Dermis blood vessel endothelial cell (primary cell): ENCODE measurements at places on chromosomes 6 and 20.

DNA sequence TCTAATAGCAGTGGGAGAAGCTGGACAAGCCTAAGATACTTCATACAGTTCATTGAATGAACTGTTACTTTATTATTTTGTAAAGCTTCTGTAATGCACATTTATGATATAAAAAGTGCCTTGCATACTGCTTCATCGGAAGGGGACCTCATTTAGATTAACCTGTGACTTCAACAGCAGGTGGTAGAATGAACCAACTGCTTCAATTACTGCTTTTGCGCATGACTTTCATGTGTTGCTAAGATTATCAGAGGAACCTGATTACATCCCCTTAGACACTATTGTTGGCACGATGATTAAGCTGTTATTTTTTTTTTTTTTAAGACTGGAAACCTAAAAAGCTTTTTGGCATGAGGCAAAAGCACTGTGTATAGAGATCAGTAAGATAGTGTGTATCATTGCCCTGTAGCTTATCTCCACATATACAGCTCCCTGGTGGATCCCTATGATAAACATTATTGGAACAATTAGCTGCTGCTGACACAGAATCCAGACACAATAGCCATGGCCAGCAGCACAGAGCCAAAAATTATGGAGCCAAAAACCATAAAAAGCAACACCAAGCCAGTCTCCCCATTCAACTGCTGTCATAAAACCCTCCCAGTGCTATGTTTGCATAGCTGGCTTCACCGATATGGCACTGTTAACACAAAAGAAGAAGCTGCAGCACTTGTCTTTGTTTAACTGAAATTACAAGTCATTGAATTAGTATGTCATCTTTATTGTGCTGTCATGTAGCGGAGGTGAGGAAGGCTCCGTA, 731.6 kb upstream of the MMS22L start:
- no peak for DNase-seq

- DNase-seq = no peak
Observed at GRCh38 chr6:132614554-132614953, 9.5 kb downstream of the TAAR2 start.

DNA sequence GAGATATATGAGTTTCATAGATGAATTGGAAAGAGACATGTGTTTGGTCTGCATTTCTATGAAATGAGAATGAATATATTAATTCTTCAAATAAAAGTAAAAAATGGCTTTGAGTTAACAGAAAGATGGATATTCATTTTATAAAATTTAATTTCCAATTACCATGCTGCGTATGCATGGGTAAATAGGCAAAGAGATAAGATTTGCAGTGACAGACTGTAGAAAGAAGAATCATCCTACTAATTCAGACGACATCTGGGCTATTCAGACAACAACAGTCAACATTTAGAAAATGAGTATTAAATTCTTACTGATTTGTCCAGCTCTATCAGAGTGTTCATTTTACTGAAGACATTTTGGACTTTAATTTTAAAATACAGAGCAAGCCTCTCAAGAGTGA, 602.2 kb upstream of the NRSN1 start:
- no peak for DNase-seq

DNA sequence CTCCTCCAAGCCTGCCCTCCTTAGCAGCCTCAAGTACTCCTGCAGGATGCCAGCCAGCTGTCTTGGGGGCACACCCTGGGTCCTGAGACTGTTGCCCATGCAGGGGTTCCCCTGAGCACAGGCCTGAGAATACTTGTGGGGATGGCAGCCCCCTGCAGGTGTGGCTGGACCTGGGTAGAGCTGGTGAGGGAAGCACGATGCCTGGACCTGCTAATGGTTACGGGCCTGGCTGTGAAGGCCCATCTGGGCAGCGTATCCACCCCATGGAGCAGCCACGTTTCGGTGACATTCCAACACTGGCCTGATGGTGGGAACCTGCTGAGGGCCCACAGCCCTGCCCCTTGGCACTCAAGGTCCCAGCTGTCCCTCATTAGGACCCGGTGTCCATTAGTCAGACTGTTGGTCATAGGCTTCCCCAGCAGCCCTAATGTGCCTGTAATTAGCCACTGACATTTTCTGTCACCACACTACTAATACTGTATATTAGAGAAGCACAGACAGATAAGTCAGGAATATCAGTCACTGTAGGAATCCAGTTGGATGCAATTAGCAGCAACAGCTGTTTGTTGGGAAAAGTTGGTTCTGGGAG, 20.3 kb downstream of the CCDC167 start:
- no peak for DNase-seq

DNA sequence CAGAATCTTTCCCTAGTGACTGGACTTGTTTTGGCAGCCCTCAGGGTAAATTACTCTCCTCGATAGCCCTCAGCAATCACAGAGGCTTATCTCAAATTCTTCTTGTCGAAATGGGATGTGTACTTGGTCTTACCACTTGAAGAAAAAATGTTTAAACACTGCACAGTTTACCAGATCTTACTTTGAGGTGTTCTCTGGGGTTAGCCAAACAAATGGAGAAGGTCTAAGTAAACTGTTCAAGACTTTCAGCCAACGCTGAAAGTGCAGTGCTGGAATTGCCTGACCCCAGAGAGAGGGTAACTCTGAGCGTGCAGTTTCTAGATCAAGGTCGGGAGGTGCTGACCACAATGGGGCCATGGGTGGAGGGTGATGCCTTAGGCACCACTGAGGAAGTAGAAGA, 39.2 kb downstream of the MYLIP start:
- DNase-seq = no peak

- DNase-seq = no peak
Observed at GRCh38 chr6:52135217-52135616, 47.8 kb upstream of the PKHD1 start.

DNA sequence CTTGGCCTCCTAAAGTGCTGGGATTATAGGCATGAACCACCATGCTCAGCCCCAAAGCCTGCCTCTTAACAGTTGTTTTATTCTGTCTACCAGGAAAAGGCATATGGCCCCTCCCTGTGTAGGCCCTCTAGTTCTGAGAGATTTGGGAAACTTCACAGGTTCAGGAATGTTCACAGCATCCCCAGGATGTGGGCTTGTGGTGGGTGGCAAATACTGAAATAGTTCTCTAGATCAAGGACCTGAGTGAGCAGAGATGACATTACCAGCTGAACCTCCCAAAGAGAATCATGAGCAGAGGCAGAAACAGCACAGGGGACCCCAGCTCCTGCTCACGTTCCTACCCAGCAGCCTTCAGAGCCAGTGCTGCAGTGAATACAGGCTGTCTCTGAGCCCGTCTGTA, 99.6 kb downstream of the SSR1 start:
- DNase-seq = no peak

DNA sequence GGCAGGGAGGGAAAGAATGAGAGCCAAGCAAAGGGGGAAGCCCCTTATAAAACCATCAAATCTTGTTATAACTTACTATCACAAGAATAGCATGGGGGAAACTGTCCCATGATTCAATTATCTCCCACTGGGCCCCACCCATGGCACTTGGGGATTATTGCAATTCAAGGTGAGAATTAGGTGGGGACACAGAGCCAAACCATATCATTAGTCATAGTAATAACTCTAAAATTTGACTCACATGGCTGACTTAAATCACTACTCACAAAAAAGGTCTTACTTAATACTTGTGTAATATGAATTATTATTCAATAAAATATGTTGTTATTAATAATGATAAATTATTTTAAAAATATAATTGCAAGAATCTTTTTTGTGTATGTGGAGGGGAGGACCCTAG, 178.1 kb upstream of the TCF21 start:
- DNase-seq = no peak

- no peak for DNase-seq
Observed at GRCh38 chr20:3221398-3222226, 12.3 kb downstream of the ITPA start.

DNA sequence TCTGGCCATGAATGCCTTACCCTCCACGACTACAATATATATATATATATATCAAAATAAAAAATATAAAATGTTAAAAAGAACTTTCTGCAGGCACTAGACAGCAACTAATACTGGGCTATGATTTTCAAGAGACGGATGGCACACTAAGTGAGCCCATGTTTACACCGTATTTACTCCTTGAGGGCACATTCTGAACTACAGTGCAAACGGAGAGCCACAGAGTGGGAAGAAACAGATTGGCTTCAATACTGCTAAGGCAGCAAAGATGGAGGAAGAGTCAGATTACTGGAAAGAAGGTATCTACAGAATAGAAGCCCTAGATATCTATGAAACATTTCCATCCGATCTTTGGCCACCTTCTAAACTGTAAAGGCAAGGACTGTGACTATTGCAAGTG, 330.3 kb downstream of the HTR1B start:
- no peak for DNase-seq

DNA sequence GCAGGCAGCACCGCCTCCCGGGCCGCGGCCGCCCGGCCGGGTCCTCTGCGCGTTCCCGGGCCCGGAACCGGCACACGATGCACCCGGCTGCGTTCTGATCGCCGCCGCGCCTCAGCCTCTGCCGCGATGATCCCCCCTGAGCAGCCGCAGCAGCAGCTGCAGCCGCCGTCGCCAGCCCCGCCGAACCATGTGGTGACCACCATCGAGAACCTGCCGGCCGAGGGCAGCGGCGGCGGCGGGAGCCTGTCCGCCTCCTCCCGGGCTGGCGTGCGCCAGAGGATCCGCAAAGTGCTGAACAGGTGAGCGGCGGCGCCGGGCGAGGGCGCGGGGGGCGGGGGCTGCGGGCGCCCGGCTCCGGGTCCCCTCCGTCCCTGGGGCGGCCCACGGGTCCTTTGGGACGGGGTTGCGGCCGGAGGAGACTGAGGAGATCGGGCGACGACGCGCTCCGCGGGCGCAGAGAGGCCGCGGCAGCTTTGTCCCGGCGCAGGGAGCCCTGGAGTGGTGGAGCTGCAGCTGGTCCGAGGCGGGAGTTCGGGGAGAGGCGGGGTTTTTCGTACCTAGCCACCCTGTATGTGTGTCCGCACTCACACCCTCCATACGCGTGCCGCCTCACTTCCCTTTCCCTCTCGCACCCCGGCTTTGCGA, 659 bp downstream of the SLC35F1 start:
- DNase-seq = peak; percentile 9

DNA sequence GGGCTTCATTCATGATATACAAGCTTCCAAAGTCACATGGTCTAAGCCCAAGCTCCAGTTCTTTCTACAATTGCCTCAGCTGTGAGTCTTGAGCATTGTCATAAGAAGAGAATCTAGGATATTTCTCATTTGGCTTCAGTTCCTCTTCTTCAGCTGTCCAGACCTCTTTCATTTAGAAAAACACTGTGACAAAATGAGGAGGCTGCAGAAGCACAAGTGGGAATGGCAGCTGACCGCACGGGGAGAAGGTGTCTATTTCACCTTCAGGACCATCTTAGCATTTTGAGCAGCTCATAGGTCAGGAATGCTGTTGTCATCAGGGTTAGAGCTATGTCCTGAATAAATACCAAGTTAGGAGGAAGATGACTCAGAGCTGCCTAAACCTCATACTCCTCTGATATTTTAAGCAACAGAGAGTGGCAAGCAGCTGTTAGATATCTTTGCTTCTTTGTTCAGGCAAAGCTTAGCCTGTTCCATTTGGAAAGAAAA, 390.1 kb upstream of the CITED2 start:
- peak; percentile 96 for DNase-seq

DNA sequence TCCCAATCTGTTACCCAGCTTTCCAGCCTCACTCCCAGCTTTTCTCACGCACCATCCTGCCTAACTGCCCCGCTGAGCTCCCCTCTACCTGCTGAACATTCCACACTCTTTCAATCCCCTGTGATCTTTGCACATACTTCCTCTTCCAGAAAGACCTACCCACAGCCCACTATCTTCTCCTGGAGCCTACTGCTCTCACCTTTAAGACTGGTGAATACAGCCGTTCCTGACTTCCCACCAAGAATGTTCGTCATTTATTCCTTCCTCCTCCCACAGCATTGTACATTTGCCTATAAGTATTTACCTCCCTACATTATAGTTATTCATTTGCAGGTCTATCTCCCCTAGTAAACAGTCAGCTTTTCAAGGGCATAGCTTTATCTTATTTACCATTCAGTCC, 61.9 kb upstream of the MBOAT1 start:
- DNase-seq = no peak

- no peak for DNase-seq
Observed at GRCh38 chr6:41181566-41181965, 18.6 kb upstream of the TREM2 start.

DNA sequence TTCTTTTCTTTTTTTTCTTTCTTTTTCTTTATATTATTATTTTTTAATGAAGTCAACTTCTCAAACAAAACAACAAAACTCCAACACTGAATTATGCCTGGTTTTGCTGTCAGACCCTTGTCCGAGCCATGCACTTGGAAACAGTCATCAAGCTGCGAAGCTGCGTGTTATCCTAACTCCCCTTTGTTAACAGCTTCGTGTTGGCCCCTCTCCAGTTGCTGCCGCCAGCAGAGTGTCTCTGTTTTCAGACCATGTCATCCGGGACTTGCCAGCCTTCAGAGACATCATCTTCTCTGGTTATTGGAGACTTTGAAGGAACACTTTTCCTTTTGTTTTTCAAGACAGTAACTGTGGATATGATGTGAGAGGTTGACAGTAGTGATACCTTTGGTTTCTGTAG, 83.1 kb downstream of the TRMT11 start:
- DNase-seq = no peak

DNA sequence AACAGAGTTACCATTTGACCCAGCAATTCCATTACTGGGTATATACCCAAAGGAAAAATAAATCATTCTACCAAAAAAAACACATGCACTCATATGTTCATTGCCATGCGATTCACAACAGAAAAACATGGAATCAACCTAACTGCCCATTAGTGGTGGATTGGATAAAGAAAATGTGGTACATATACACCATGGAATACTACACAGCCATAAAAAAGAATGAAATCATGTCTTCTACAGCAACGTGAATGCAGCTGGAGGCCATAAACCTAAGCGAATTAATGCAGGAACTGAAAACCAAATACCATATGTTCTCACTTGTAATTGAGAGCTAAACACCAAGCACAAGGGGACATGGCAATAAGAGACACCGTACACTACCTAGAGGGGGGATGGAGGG, 12.5 kb downstream of the RALGAPA2 start:
- no peak for DNase-seq

DNA sequence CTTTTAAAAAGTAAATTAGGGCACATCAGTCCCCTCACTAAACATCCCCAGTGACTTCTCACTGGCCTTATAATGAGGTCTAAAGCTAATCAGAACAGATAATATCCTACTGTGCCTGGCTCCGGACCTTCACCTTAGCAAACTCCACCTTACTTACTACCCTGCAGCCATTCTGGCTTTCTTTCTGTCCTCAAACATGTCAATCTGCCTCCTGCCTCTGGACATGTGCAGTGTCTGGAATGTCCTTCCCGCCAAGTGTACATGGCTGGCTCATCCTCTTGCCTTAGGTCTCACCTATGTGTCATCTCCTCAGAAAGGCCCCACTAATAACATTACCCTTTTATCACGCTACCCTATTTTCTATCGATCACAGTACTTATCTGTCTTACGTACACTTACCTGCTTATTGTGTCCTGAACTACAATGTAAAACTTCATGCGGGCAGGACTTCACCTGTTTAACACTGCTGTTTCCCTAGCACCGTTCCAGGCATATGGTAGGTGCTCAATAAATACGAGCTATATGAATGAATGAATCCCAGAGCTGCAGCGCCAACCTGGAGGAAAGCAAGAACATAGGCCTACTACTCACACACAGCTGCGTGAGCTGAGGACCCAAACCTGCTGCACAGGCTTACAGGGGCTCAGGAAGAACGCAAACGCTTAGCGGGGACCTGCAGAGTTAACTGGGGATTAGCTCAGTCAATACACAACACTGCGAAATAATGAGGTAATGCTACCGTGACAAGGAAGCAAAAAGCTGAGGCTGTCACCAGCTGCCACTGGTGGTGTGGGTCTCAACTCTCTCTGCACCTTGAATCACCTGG, 991 bp downstream of the UQCC2 start:
- peak; percentile 20 for DNase-seq
